ENCODE measurements at places on chromosomes 1 and 21.

DNA sequence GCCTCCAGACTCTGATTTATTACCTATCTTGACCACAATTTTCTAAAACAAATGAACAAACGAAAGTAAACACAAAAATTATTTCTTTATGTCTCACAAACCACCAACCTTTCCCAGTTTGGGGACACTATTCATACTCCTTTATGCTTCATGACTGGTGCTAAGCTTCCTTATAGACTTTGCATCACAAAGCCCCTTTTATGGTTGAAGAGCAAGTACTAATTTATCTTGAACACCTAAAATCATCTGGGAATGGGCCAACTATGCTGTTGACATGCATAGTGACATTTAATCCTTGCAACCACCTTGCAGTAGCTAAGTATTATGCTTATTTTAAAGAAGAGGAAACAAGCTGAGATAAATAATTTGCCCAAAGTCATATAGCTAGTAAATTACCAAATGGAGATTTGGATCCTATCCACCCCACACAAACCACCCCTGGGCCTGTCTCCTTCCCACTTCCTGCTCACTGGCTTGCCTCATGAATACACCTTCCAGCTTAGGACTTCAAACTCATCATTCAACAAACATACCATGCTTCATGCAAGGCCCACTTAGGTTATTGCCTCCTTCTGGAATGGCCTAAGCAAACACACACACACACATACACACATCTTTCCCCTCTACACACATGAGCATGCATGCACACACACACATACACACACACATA is 192.2 kb downstream of the PLPP3 start:
- no peak for DNase-seq

DNA sequence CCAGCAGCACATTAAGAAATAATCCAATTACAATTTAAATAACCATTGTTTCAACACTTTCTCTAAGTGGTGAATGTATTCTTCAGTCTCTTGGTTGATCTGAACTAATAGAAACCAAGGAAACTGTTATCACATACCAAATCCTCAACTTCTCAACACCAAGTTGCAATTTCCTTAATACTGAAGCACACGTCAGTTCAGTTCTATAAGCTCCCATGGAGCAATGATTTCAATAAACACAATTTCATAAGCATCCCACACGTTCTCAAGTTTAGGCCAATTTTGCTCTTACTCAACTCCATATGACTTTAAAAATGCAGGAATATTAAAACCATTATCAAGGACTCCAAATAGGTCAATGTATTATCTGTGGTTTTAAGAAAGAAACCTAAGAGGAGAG is 5.8 kb upstream of the ERG start:
- DNase-seq, result no peak

- no peak for DNase-seq
These were observed 6.2 kb downstream of the PPT1 start for GRCh38 chr1:40090652-40091355.

DNA sequence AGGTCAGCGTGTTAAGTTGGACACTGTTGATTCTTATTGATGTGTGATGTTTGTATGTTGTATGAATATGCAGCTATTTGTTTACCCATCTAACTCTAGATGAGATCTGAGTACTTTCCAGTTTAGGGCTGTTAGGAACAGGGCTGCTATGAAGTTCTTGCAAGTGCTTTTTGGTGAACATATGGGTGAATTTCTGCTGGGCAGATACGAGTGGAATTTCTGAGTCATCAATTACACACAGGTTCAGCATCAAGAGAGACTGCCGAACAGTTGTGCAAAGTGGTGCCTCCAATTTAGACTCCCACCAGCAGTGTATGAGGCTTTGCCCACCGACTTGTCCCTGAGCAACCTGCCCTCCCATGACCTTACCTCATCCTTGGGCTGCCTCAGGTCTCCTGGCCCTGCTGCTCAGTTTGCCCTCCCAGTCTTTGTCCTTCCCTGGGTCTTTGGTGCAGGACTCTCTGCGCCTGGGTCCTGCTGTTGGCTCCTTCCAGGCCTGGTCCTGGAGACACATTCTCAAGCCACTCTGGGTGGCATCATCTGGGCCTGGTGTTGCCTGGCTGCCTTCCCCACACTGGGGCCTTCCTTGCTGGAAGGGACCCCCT is 343.6 kb downstream of the PTPRU start:
- DNase-seq, result no peak

GRCh38 chr1:119483441-119484200 is 23.4 kb upstream of the HSD3B1 start:
- DNase-seq, result no peak
